Glutamatergic neuron (in vitro differentiated cells): ENCODE measurements at places on chromosomes 3 and 15. TPM values are rescaled to one million over a fixed set of nuclear protein-coding genes. Genes with fewer than 3 reads are reported as not detected.

DNA sequence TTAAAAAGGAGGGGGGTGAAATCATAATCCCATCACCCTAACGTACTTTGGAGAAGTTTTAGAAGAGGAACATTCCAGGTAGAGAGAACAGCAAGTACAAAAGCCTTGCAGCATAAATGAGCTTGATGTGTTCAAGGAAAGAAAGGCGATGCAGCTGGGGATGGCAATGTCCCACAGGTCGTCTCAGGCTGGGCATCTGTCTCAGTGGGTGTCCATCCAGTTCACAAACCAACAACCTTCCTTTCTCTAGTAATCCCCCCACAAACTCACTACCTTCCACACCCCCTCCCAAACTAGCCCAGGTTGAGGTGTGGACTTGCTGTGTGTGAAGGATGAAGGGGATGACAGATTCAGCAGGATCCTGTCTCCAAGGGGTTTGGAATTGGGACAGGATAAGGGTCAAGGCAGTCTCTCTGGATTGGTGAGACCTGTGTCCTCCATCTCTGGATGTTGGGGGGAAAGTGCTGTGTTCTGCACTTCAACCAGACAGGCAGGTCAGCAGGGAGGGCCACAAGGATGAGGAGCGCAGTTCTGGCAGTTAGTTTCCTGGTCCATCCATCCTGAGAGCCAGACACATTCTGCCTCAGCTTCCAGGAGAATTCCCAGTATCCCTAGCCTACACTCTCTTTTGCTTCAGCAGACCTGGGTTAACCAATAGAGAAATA is 1.7 kb upstream of the ESYT3 start:
- DNase-seq: no peak
- no peaks in the 10 kb centered on the region for H3K4me1 ChIP-seq
- H3K36me3 ChIP-seq: peaks cover 15% of the 10 kb centered on the region
- no peak overlapping the region for H3K4me3 ChIP-seq
- H3K27me3 ChIP-seq: peaks cover 19% of the 10 kb centered on the region

GRCh38 chr15:78989701-78990240 is 44.9 kb upstream of the CTSH start:
- peaks cover 2% of the 10 kb centered on the region for H3K4me1 ChIP-seq
- H3K4me3 ChIP-seq: no peak overlapping the region
- no peaks in the 10 kb centered on the region for H3K27me3 ChIP-seq
- H3K36me3 ChIP-seq: no peaks in the 10 kb centered on the region
- H3K27ac ChIP-seq: no peak overlapping the region

GRCh38 chr3:45261333-45262110 is 35.4 kb upstream of the TMEM158 start:
- H3K36me3 ChIP-seq: peaks cover 11% of the 10 kb centered on the region
- peaks cover 5% of the 10 kb centered on the region for H3K27me3 ChIP-seq
- DNase-seq: no peak
- H3K4me1 ChIP-seq: no peaks in the 10 kb centered on the region
- H3K27ac ChIP-seq: no peak overlapping the region

GRCh38 chr3:183266454-183266853 is 13.4 kb downstream of the B3GNT5 start:
- H3K27ac ChIP-seq: no peak overlapping the region
- no peaks in the 10 kb centered on the region for H3K27me3 ChIP-seq
- H3K4me1 ChIP-seq: peaks cover 4% of the 10 kb centered on the region
- no peak overlapping the region for H3K4me3 ChIP-seq

DNA sequence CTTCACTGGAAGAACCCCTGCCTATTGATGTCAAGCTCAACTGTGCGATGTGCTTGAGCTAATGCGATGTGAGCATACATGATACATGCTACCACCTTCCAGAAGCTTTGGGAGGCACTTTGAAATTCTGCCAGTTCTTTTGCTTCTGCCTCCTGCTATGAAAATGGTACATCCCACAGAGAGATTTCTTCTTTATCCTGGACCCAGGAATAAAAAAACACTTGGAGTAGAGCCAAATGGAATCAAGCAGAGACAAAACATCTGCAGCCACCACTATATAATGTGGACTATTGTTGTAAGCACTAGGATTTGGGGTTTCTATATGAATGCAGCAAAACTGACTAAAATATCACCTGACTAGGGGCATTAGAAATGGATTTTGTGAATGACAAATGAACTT is 119.9 kb upstream of the GAP43 start:
- H3K4me3 ChIP-seq: no peak overlapping the region
- no peak overlapping the region for H3K27ac ChIP-seq
- no peak for DNase-seq
- peaks cover 13% of the 10 kb centered on the region for H3K36me3 ChIP-seq
- no peaks in the 10 kb centered on the region for H3K27me3 ChIP-seq

Gene CX3CR1
- total RNA-seq: not detected
